Activated CD4-positive, alpha-beta T cell treated with anti-CD3 and anti-CD28 coated beads for 36 hours (primary cell): ENCODE measurements at places on chromosomes 2 and 18. TPM values are rescaled to one million over a fixed set of nuclear protein-coding genes. Genes with fewer than 3 reads are reported as not detected.
A peak's percentile ranks its signal among the peaks of the same experiment; 100 is the strongest.

GRCh38 chr18:13382366-13382953 is 163.9 kb downstream of the LDLRAD4 start:
- DNase-seq: peak; percentile 34

- peak; percentile 45 for DNase-seq
Observed at GRCh38 chr18:48541026-48541746, 2.4 kb downstream of the CTIF start.

SPR gene
- total RNA-seq: 7.3 TPM

SPTBN1 gene
- 76.6 TPM for total RNA-seq

GRCh38 chr2:235860111-235860510 is 308.1 kb downstream of the GBX2 start:
- DNase-seq: no peak

DNA sequence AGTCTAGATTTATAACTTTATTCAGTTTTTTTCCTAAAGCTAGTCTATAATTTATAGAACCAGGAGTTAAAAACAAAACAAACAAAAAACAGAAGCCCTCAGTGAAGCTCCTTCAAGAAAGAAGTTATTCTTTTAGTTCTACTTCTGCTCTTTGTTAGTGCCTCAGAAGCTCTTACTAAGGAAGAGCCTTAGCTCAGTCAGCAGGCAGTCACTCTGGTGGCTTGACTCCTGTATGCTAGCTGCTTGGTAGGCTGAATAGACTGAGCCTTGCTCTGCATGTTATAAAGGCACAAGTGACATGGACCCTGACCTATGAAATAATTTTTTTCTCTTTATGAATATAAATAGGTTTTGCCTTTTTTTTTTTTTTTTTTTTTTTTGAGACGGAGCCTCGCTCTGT is 24.8 kb downstream of the NCOA1 start:
- DNase-seq: no peak

DNA sequence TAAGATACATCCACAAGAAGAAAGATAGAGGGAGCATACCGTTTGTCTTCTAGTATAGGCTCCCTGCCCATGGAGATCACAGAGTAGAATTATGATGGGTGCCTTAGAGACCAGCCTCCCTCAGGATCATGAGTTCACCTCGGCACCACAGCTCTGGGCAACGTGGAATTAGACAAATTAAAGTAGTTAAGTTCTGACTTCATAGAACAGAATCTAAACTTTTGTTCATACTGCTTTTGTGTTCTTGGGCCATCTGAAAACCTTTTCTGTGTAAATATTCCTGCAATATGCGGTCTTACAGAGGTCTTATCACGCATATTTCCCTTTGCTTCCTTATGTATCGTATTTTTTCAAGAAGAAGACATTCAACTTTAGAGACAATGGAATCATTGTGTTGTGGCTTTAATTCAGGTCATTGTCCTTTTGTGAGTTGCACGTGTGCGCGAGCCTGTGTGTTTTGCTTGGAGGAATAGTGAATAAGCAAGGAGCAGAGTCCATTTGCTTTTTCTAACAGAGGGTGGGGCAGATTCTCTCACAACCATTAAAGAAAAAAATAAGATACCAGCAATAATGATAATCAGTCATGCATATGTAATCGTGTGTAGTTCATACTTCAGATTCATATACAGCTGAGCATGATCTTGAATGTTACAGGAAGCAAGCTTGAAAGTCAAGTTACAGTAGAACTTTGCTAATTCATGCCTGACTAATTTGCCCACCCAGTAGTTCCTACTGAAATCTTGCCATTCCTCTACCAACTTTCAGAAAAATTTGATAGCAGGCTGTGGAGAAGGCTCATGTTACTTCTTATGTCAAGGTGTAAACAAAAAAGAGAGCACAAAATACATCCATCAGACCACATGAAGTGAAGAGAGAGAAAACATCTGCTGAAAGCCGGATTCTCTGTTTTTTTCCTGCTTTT is 243.6 kb downstream of the NEDD4L start:
- no peak for DNase-seq

DNA sequence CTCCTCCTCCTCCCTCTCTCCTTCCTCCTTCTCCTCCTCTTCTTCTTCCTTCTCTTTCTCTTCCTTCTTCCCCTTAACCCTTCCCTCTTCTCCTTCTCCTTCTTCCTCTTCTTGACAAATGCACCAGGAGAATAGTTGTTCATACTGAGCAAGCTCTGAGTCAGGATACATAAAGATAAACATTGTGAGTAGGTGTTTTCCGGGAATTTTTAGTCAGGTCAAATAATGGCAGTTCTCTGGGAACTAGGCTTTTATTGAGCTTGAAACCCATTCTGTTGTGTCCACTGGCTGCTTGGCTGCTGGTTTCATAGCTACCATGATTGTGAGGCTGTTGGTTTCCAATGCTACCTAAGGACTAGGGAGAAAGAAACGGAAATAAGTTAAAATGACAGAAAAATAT is 1144.7 kb upstream of the DDX18 start:
- DNase-seq: no peak

PARD6G gene
- not detected for total RNA-seq

KIAA2012 gene
- not detected for total RNA-seq

DNA sequence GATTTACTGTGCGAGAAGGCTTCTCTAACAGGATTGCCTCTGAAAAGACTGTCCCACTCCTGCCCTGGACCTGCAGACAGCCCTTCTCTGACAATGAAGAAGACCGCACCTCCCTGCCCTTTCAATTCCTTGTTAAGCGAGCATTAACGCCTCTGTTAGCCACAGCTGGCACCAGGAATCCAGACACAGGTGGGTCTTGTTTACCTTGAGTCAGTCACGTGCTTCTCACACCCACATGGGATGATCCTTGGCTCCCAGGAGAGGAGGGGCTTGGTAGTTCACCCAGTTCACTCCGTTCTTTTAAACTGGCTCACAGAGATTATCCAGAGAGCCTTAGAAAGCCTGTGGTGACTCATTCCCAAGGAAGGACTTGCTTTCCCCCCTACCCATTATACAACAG is 410.5 kb upstream of the MEIS1 start:
- no peak for DNase-seq
